Stomach (tissue), 19 donors: ENCODE measurements at places on chromosomes 12 and 14. TPM values are rescaled to one million over a fixed set of nuclear protein-coding genes. Genes with fewer than 3 reads are reported as not detected.

GRCh38 chr12:46267575-46267824 is 1.3 kb downstream of the SLC38A1 start:
- H3K27me3 ChIP-seq = peaks cover 4% of the 10 kb centered on the region
- no peak for DNase-seq
- H3K4me1 ChIP-seq = no peaks in the 10 kb centered on the region
- peak overlapping the region; percentile 87 for H3K27ac ChIP-seq

DNA sequence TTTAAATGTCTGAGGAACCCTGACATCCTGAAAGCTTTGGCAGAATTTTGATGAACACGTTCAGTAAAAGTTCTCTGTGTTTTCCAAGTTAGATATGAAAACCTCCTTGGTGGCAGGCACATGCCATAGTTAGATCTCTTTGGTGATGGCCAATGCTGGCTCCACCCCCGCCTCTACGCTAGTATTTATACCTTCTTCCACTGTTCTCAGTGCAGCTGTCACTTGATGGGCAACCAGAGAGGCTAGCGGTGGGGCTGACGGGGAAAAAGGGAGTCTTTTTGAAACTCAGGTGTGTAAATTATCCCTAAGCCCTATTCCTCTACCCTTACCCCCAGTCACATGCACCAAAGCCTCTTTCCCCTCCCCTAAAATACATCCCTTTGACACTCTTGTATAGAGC is 32.1 kb downstream of the PPP1R36 start:
- no peak overlapping the region for H3K27ac ChIP-seq
- peaks cover 4% of the 10 kb centered on the region for H3K4me1 ChIP-seq
- no peak overlapping the region for H3K4me3 ChIP-seq
- no peak for DNase-seq
- no peaks in the 10 kb centered on the region for H3K36me3 ChIP-seq
- no peaks in the 10 kb centered on the region for H3K27me3 ChIP-seq

DNA sequence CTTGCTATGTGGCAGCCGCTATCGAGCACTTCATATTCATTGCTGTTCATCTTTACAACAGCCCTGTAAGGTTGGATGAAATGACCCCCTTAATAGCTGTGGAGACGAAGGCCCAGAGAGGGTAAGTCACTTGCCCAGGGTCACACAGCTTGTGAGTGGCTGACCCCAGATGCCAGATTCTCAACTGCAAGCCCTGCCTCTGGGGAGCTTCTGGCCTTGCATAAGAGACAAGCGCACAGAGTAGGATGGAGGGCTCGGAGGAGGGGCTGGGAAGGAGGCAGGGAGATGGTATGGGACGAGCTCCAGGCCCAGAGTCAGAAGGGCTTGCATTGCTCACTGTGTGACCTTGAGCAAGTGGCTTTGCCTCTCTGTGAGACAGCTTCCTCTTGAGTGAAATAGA is 27.4 kb upstream of the NCOR2 start:
- H3K4me1 ChIP-seq = peaks cover 14% of the 10 kb centered on the region
- H3K27ac ChIP-seq = no peak overlapping the region
- H3K4me3 ChIP-seq = no peak overlapping the region
- no peak for DNase-seq

GRCh38 chr12:118036672-118037411 is 20.3 kb downstream of the RFC5 start:
- H3K4me3 ChIP-seq = no peak overlapping the region
- peaks cover 100% of the 10 kb centered on the region for H3K36me3 ChIP-seq
- H3K27ac ChIP-seq = no peak overlapping the region
- no peaks in the 10 kb centered on the region for H3K27me3 ChIP-seq
- DNase-seq = no peak

GRCh38 chr14:101006008-101006407 is 102.5 kb upstream of the RTL1 start:
- no peak overlapping the region for H3K4me3 ChIP-seq
- no peak overlapping the region for H3K27ac ChIP-seq
- no peaks in the 10 kb centered on the region for H3K27me3 ChIP-seq
- H3K36me3 ChIP-seq = no peaks in the 10 kb centered on the region

GRCh38 chr12:122981036-122981471 is 573 bp downstream of the ARL6IP4 start:
- H3K4me1 ChIP-seq = peaks cover 89% of the 10 kb centered on the region
- peaks cover 5% of the 10 kb centered on the region for H3K36me3 ChIP-seq
- no peak for DNase-seq
- no peaks in the 10 kb centered on the region for H3K27me3 ChIP-seq
- peak overlapping the region; percentile 100 for H3K4me3 ChIP-seq
- H3K27ac ChIP-seq = peak overlapping the region; percentile 90

- no peak overlapping the region for H3K27ac ChIP-seq
- no peaks in the 10 kb centered on the region for H3K27me3 ChIP-seq
- DNase-seq = no peak
- peaks cover 12% of the 10 kb centered on the region for H3K36me3 ChIP-seq
- peaks cover 40% of the 10 kb centered on the region for H3K4me1 ChIP-seq
These were observed 11.6 kb upstream of the NEK9 start for GRCh38 chr14:75138492-75138891.

DNA sequence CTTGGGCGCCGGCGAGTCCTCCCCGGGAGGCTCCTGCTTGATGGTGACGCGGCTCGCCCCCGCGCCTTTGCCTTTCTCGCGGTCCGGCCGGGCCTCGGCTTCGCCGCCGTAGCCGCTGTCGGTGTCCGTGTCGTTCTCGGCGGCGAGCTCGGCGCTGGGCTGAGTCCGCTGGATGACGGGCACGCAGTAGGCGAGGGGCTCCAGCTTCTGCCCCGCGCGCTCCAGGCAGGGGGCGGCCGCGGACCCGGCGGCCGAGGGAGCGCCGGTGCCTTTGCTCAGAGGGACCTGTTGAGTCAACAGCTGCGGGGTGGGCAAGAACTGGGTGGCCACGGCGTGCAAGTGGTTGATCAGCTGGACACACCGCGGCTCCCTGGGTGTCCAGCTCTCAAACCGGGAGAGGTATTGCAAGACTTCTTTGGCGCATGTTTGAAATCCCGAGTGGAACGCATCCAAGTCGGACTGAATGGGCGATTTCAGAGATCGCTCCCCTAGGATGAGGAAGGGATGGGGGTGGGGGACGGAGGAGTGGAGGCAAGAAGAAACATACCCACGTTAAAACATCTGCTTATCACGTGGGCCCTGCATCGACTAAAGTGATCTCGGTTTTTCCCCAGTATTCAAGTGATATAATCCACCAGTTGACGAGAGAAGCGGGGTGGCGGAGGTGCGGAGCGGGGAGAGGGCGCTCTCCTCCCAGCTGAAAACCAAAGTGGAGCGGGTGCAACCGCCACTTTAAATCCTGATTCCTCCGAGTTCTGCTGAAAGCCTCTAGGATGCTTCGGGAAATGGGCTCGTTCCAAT is 2.0 kb downstream of the BHLHE41 start:
- DNase-seq = peak; percentile 55
- peaks cover 22% of the 10 kb centered on the region for H3K4me1 ChIP-seq
- H3K36me3 ChIP-seq = no peaks in the 10 kb centered on the region
- H3K4me3 ChIP-seq = peak overlapping the region; percentile 64
- peak overlapping the region; percentile 91 for H3K27ac ChIP-seq

- H3K27me3 ChIP-seq = no peaks in the 10 kb centered on the region
- no peak overlapping the region for H3K27ac ChIP-seq
- no peak overlapping the region for H3K4me3 ChIP-seq
- no peaks in the 10 kb centered on the region for H3K36me3 ChIP-seq
These were observed 28.0 kb upstream of the GARIN6 start for GRCh38 chr12:99619389-99620158.

DNA sequence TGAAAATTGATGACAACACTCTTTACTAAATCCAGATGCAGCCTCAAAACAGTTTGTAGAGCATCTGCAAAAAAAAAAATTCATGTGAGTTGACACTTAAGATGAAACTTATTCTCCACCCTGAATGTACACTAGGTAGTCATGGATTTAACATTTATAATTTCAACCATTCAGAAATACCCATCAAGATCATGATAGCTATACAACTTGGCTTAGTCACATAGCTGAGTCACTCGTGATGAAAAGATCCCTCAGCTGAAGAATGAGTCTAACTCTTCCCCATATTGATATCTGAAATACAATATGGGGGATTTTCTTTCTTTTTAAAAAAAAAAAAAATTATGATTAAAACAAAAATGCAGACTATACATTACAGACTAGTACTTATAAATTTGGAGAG is 104.8 kb upstream of the PLEKHG7 start:
- no peak overlapping the region for H3K27ac ChIP-seq
- no peak for DNase-seq
- no peaks in the 10 kb centered on the region for H3K4me1 ChIP-seq
- no peak overlapping the region for H3K4me3 ChIP-seq
- H3K36me3 ChIP-seq = no peaks in the 10 kb centered on the region
- no peaks in the 10 kb centered on the region for H3K27me3 ChIP-seq

DNA sequence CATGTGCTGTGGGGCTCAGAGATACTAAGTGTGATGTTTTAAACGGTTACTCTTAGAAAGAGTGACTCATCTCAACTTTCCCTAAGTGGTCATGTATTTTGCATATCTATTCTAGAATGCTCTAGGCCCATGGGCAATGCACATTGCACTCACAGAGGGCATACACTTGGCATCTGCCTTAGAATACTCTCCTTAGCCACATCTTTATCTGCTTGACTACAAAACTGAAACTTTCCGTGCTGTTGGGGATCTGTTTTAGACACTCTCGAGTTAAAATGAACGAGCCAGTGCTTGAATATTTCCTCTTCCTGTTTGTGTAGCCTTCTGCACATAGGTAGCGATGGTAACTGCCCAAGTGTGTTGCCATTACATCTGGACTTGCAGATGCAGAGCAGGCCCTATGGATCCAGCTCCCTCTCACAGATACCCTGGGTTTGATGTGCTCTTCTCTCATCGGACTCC is 180.5 kb downstream of the CAND1 start:
- H3K36me3 ChIP-seq = no peaks in the 10 kb centered on the region
- H3K4me1 ChIP-seq = no peaks in the 10 kb centered on the region
- no peaks in the 10 kb centered on the region for H3K27me3 ChIP-seq
- H3K27ac ChIP-seq = no peak overlapping the region

DNA sequence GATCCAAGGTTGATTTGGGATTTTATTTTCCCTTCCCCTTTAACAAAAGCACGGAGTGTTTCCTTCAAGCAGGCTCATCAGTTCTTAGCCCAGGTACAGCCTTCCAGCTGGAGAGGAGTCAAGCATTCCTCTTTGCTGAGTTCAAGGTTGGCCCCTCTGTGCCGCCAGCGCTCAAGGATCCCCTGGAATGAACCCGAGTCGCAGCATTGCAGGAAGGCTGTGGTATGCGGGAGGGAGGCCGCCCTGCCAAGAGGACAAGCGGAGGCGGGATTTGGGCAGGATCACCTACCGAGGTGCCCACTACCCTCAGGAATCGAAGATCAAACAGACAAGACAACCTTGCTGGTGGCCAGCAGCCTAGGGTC is 53.9 kb upstream of the NCOR2 start:
- peak overlapping the region; percentile 60 for H3K27ac ChIP-seq
- DNase-seq = no peak
- no peak overlapping the region for H3K4me3 ChIP-seq
- no peaks in the 10 kb centered on the region for H3K36me3 ChIP-seq
- H3K4me1 ChIP-seq = peaks cover 24% of the 10 kb centered on the region

DNA sequence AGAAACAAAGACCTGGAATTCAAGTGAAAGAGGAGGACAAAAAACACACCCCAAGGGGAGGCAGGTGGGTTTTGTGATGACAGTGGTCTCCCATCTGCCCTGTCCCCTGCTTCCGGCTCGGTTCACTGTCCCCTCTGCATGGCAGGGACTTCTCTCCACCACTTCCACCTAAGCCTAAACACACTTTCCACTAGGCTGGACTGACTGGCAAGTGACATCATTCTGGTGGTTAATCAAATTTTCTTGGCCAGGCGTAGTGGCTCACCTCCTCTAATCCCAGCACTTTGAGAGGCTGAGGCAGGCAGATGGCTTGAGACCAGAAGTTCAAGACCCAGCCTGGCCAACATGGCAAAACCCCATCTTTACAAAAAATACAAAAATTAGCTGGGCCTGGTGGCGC is 11.9 kb downstream of the PLEKHG6 start:
- peak overlapping the region; percentile 99 for H3K27ac ChIP-seq
- no peaks in the 10 kb centered on the region for H3K36me3 ChIP-seq
- H3K4me1 ChIP-seq = peaks cover 53% of the 10 kb centered on the region
- no peak overlapping the region for H3K4me3 ChIP-seq
- no peaks in the 10 kb centered on the region for H3K27me3 ChIP-seq

Gene CEBPE
- total RNA-seq = not detected
